H1 (cell line): ENCODE measurements at places on chromosomes 3 and 15. TPM values are rescaled to one million over a fixed set of nuclear protein-coding genes. Genes with fewer than 3 reads are reported as not detected.

The DTX3L gene
- 8.4 and 11.3 TPM in 2 replicates for total RNA-seq

The KIF9 gene
- 6.8 and 8.0 TPM in 2 replicates for total RNA-seq

- DNase-seq, result no peak
These were observed 47.4 kb upstream of the VGLL4 start for GRCh38 chr3:11690863-11691766.

- DNase-seq, result no peak
These were observed 339.2 kb upstream of the DCBLD2 start for GRCh38 chr3:99240700-99241099.

The KNG1 gene
- 0.31 TPM in 1 of 2 replicates, not detected in the other for total RNA-seq

The KIF15 gene
- total RNA-seq, result 25.5 and 26.4 TPM in 2 replicates

DNA sequence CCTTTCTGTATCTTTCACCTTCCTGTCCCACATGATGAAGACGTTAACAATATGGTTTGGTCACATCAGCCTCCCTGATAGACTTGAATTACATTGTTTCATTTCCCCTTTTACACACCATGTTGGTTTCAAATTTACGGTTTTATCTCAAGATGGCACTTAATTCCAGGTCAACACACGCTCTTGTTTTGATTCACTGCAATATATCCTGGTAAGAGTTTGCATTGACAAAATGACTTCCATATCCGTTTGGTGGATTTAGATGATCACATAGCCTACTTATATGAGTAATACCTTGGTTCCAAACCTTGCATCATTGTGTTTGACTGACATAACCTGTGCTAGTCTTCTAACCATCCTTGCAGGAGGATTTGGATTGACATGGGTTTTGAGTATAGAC lies 499.4 kb downstream of the ROBO1 start:
- no peak for DNase-seq

DNA sequence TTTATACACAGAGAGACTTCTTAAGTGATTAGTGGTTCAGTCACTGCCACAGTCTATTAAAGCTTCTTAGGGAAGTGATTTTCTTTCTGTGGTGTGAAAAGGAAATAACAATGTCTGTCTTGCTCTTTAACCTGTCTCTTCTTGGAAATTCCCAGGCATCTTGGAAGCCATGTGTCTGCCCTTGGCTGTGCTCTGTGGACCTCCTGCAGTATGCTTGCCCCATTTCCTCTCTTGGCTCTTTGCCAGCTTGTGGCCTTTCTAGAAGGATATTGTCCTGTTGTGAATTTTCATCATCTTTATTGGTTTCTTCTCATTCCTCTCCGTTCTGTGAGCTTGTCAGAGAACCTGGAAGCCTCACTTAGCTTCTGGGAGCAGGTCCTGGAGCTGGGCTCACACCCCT lies 338.4 kb upstream of the C2CD4B start:
- DNase-seq, result no peak
